ENCODE measurements at places on chromosomes 1 and 21.

GRCh38 chr1:211959221-211959620 lies 76.1 kb downstream of the INTS7 start:
- no peak for DNase-seq

DNA sequence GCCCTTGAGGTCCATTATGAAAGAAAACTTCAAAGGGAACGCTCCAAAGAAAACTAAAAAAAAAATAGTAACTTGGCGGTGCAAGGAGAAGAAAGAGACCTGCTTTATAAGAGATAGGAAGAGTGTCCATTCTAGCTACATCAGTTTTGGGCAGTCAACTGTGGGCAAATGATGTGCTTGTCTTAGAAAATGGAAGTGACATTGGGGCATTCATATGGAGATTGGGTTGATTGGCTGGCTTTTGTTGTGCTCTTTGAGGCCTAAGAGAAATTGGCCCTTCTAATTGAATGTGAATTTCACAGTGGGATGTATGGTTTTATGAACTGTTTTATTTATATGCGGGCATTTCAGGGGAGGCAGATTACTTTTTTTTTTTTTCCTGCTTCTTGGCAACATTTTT lies 13.2 kb downstream of the PPP1R12B start:
- no peak for DNase-seq

DNA sequence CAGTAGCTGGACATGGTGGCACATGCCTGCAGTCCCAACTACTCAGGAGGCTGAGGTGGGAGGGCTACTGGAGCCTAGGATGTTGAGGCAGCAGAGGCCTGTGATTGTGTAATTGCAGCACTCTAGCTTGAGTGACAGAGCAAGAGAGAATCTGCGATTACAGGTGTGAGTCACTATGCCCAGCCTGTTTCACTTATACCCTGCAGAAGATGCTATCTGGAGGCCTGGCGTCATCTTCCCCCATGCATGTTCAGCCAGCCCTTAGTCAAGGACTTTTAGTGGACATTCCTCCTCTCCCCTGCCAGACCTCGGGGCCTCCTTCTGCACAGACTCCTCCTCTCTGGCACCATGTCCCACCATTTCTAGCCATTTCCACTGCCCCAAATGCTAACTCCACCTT lies 36.3 kb upstream of the RCC2 start:
- no peak for DNase-seq

DNA sequence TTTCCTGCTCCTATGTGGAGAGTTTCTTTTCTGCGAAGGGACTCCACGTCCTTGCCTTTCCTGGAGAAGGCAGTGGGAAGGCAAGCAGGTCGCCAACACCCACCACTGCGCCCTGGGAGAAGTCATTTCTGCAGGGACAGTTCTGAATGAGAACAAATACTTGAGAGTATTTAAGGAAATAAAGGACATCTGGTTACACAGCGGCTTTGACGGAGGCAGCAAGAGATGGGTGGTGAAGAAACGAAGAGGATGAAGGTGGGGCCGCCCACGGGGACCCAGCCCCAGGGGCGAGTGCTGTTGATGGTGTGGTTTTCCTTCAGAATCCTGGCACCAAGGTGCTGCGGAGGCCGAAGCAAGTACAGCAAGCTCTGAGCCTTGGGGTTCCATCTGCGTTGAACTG lies 75.5 kb downstream of the PSMG1 start:
- DNase-seq, result peak; percentile 27

DNA sequence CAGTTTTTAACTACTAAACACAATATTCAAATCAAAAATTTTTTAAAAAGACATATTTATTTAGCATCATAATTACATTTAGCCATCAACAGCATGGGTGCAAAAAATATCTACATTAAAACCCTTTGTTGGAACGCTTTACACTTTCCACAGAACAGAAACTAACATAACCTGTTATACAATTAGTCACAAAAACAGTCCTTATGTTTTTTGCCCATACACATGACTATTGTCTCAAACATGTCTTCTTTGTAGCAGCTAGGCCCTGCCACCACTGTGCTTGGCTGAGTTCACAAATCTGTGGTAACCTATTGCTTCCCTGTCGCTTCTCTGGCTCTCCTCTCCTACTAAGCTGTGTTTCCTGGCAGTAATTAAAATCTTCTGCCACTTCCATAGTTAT lies 1350.0 kb upstream of the ADGRL2 start:
- no peak for DNase-seq

DNA sequence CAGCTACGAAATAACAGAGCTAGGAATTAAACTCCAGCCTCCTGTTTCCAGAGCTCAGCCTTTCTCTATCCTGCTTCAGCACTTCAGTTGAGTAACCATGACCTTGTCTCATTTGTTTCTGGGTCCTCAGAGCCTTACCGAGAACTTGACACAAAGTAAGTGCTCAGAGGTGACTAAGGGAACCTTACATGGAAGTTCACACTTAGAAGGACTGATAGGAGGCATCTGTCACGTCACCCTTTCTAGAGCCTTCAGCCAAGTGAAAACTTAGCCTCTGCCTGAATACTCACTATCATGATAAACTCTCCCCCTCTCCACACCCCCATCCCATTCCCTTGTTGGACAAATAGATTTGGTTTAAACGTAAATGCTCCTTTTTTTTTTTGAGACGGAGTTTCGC lies 9.8 kb upstream of the LUZP1 start:
- no peak for DNase-seq
